Heart right ventricle (tissue), 16 donors: ENCODE measurements at places on chromosomes 16 and 17. TPM values are rescaled to one million over a fixed set of nuclear protein-coding genes. Genes with fewer than 3 reads are reported as not detected.

DNA sequence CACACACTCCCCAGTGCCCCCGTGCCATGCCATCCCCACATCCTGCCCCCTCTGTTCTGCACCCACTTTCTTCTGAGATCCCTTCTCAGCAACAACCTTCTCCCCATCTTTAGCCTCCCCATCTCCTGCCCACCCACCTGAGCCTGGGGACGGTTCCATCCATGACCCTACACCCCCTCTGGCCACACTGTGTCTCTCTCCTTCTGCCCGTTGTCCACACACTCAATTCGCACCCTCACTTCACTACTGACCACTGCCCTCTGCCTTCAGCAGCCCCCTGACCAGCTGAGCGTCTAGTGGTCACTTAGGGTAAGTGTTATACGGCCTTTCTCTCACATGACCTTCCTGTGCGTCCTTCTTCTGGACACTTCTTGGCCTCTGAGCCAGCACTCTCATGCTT lies 6.1 kb downstream of the ARHGAP27 start:
- DNase-seq: no peak
- H3K36me3 ChIP-seq: peaks cover 8% of the 10 kb centered on the region

DNA sequence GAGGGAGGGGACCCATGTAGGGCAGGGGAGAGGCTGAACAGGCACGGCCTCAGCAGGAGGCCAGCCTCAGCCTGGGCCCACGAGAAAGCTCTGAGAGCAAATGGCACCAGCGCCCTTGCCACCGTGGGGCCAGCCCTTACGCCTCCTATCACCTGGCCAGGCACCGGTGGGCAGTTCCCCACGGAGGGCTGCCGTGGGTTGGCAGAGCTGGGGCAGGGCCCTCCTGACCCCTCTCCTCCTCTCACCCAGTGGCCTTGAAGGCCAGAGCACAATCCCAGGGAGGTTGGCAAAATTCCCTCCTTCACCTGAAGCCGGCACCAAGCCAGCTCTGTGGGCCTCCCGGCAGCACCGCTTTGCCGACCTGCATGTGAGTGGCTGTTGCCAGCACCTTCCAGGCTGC lies 53.1 kb upstream of the ENPP7 start:
- no peaks in the 10 kb centered on the region for H3K4me1 ChIP-seq
- no peak overlapping the region for H3K4me3 ChIP-seq
- H3K27ac ChIP-seq: no peak overlapping the region
- H3K36me3 ChIP-seq: no peaks in the 10 kb centered on the region
- DNase-seq: no peak

The DNASE1L2 gene
- 0.25 TPM for total RNA-seq

The EME1 gene
- total RNA-seq: 0.78 TPM

DNA sequence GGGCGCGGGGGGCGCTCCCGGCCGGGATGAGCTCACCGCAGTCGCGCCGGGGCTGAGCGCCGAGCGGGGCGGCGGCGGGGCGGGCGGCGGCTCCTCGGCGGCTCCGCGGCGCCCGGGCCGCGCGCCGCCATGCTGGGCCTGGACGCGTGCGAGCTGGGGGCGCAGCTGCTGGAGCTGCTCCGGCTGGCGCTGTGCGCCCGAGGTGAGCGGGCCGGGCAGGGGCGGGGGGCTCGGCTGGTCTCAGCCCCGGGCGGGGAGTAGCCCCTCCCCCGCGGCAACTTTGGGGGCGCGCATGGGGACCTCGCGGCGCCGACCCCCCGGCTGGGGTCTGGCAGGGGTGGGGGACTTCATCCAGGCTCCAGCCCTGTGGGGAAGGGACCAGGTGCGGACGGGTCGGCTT lies at the start of gene ARHGDIG:
TSS of gene ARHGDIG (plus strand) at position 40 of the 400 bp plus-strand sequence. CDS start at position 130, 90 bp downstream.
- peaks cover 17% of the 10 kb centered on the region for H3K27me3 ChIP-seq
- no peak within 1 kb of the TSS for H3K27ac ChIP-seq
- H3K4me1 ChIP-seq: peaks cover 19% of the 10 kb centered on the region
- H3K4me3 ChIP-seq: peak within 1 kb of the TSS; percentile 52
- H3K36me3 ChIP-seq: no peaks in the 10 kb centered on the region

GRCh38 chr16:60989592-60989991 lies 1046.6 kb downstream of the CDH8 start:
- H3K4me3 ChIP-seq: no peak overlapping the region
- no peaks in the 10 kb centered on the region for H3K27me3 ChIP-seq
- H3K4me1 ChIP-seq: no peaks in the 10 kb centered on the region

DNA sequence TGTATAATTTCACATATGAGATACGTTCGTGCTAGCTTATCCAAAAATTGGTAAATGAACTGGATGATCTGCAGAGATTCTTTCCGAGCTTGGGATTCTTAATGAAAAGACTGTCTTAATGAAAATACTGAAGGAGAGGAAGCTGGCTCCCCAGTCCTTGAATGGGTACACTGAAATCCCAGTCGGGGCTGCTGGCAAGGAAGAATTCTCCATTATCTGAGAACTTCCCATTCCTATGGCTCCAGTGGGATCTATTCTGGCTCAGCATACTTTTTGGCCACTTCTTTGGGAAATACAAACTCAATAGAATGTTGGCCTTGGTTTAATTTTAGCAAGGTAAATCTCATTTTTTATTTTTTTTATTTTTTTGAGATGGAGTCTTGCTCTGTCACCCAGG lies 23.7 kb upstream of the SLC35B1 start:
- no peaks in the 10 kb centered on the region for H3K36me3 ChIP-seq
- no peaks in the 10 kb centered on the region for H3K27me3 ChIP-seq
- DNase-seq: no peak
- peaks cover 35% of the 10 kb centered on the region for H3K4me1 ChIP-seq
- H3K27ac ChIP-seq: no peak overlapping the region
- H3K4me3 ChIP-seq: no peak overlapping the region

The HSPB9 gene
- total RNA-seq: not detected

The PPY gene
- not detected for total RNA-seq

GRCh38 chr17:58384897-58385296 lies 32.4 kb downstream of the RNF43 start:
- H3K4me1 ChIP-seq: no peaks in the 10 kb centered on the region
- no peak for DNase-seq
- no peaks in the 10 kb centered on the region for H3K36me3 ChIP-seq
- no peak overlapping the region for H3K4me3 ChIP-seq
- peaks cover 41% of the 10 kb centered on the region for H3K27me3 ChIP-seq

The RNF135 gene
- 2.9 TPM for total RNA-seq

GRCh38 chr17:8369944-8370343 lies 6.6 kb downstream of the KRABD2 start:
- peaks cover 26% of the 10 kb centered on the region for H3K4me1 ChIP-seq
- peaks cover 9% of the 10 kb centered on the region for H3K36me3 ChIP-seq

The ZNF423 gene
- total RNA-seq: 4.7 TPM

The CDH11 gene
- total RNA-seq: 10.4 TPM

- no peak for DNase-seq
- H3K4me1 ChIP-seq: peaks cover 18% of the 10 kb centered on the region
- no peaks in the 10 kb centered on the region for H3K36me3 ChIP-seq
- H3K4me3 ChIP-seq: no peak overlapping the region
These were observed 28.8 kb downstream of the NGFR start for GRCh38 chr17:49523706-49524472.

- no peaks in the 10 kb centered on the region for H3K27me3 ChIP-seq
- no peaks in the 10 kb centered on the region for H3K4me1 ChIP-seq
- no peak for DNase-seq
These were observed 46.7 kb downstream of the USP32 start for GRCh38 chr17:60345233-60345632.

The SPATA22 gene
- 0.37 TPM for total RNA-seq

DNA sequence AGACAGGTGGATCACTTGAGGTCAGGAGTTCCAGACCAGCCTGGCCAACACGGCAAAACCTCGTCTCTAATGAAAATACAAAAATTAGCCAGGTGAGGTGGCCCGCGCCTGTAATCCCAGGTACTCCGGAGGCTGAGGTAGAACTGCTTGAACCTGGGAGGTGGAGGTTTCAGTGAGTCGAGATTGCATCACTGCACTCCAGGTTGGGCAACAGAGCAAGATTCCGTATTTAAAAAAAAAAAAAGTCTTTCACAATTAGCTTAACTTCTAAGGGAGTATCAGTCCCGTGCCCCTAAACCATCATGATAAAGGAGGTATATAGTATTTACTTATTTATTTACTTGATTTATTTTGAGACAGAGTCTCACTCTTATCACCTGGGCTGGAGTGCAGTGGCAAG lies 3.4 kb upstream of the MEFV start:
- no peaks in the 10 kb centered on the region for H3K36me3 ChIP-seq
- no peak overlapping the region for H3K27ac ChIP-seq
- no peak for DNase-seq
- no peak overlapping the region for H3K4me3 ChIP-seq

The IRX6 gene
- 14.4 TPM for total RNA-seq

The KRTAP2-2 gene
- total RNA-seq: not detected

- H3K27ac ChIP-seq: no peak overlapping the region
- peaks cover 26% of the 10 kb centered on the region for H3K27me3 ChIP-seq
- no peaks in the 10 kb centered on the region for H3K36me3 ChIP-seq
- no peak for DNase-seq
- H3K4me1 ChIP-seq: peaks cover 9% of the 10 kb centered on the region
- peak overlapping the region; percentile 61 for H3K4me3 ChIP-seq
These were observed 2.5 kb downstream of the TUBB3 start for GRCh38 chr16:89925596-89926079.

DNA sequence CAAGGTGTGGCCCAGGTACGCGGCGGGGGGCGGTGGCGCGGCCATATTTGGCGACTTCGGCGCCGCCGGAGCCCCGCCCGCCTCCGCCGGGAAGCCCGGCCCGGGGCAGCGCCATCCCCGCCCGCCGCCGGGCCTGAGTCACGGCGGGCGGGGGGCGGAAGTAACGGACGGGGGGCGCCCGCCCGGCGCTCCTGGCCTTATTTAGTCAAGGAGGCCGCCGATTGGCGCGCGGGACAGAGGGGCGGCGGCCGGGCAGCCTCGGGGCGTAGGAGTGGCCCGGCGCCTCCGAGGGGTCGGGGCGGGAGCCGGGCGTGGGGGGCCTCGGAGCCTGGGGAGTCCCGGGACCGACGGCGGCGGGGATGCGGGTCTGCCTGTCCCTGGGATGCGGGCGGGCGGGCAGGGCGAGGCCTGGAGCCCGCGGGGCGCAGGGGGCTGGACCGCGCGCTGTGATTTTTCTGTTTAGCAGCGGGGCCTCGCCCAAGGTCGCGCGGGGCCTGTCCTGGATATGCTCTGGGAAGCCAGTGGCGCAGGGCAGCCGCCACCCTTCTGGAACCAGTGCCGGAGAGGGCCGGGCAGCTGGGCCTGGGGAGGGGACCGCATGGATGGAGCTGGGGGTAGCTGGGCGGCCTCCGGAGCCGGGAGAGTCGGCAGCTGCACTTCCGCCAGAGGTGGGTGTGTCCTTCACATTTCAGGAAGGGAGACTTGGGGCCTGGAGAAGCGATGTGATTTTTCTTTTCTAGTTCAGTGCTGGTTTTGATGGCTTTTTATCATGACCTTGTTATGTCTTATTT lies 2.3 kb upstream of the ACTG1 start:
- DNase-seq: peak; percentile 84
- H3K27me3 ChIP-seq: no peaks in the 10 kb centered on the region
- peaks cover 23% of the 10 kb centered on the region for H3K36me3 ChIP-seq
- H3K4me3 ChIP-seq: peak overlapping the region; percentile 82
- H3K27ac ChIP-seq: peak overlapping the region; percentile 98

DNA sequence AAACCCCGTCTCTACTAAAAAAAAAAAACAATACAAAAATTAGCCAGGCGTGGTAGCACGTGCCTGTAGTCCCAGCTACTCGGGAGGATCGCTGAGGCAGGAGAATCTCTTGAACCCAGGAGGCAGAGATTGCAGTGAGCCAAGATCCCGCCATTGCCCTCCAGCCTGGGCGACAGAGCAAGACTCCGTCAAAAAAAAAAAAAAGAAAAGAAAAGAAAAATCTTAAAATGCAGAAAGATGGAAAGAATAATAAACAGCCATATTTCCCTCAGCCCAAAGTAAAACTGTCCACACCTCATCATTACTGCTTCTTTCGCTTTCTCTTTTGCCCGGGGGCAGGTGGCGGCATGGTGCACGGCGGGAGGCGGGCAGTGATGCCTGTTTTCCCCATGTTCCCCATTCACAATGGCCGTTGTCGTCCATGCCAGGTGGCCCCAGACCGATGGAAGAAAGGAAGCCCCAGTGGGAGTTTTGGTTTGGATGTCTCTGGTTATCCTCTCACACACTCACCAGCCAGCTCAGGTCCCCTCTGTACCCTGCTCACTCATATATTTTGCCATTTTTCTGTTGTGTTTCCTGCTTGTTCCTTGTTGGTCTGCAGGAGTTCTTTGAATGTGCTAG lies 37.0 kb upstream of the PEMT start:
- no peaks in the 10 kb centered on the region for H3K27me3 ChIP-seq
- no peak overlapping the region for H3K4me3 ChIP-seq
- no peak overlapping the region for H3K27ac ChIP-seq
- H3K4me1 ChIP-seq: no peaks in the 10 kb centered on the region
- H3K36me3 ChIP-seq: no peaks in the 10 kb centered on the region

DNA sequence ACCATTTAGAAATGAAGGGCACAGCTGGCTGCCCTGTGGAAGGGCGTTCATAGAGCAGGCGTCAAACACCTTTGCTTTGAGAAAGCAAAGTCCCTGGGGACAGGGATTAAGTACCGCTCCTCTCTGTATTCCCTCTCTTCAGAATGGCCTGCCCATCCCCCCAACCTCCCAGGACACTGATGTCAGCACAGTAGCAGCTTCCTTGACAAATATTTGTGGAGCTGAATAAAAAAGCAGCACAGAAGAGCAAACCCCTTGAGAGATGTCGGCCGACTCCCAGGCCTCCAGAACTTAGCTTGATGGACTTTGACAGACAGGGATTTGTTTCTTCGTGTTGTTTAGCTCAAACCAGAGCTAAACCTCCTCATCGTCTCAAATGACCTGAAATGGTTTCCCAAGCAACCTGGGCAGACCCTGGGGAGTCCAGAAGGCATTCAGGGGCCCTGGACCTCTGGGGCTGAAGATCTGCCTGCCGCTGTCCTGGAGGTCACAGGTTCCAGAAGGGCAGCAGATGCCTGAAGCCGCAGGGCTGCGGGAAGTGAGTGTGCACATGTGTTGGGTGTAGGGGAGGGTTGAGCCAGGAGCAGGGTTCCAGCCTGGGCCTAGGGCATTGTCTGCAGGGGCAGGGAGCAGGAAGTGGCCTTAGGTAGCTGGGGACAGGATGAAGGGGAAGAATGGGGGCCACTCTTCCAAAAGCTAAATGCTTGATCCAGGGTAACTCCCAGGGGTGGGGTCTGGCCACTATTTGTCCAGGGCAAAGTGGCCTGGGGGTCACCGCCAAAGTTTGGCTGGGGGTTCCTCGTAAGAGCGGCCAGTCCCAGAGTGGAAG lies 42.3 kb upstream of the NKD1 start:
- DNase-seq: peak; percentile 11
- H3K4me1 ChIP-seq: no peaks in the 10 kb centered on the region
- no peaks in the 10 kb centered on the region for H3K36me3 ChIP-seq
- H3K27me3 ChIP-seq: peaks cover 39% of the 10 kb centered on the region
